ENCODE measurements at places on chromosomes 12 and 14.
A peak's percentile ranks its signal among the peaks of the same experiment; 100 is the strongest.

- no peak for DNase-seq
Measured at GRCh38 chr12:25121916-25122315, 73.0 kb downstream of the DNAI7 start.

GRCh38 chr12:20486233-20486632 lies 117.9 kb downstream of the PDE3A start:
- no peak for DNase-seq

- no peak for DNase-seq
Measured at GRCh38 chr14:75866970-75867369, 114.8 kb downstream of the TGFB3 start.

DNA sequence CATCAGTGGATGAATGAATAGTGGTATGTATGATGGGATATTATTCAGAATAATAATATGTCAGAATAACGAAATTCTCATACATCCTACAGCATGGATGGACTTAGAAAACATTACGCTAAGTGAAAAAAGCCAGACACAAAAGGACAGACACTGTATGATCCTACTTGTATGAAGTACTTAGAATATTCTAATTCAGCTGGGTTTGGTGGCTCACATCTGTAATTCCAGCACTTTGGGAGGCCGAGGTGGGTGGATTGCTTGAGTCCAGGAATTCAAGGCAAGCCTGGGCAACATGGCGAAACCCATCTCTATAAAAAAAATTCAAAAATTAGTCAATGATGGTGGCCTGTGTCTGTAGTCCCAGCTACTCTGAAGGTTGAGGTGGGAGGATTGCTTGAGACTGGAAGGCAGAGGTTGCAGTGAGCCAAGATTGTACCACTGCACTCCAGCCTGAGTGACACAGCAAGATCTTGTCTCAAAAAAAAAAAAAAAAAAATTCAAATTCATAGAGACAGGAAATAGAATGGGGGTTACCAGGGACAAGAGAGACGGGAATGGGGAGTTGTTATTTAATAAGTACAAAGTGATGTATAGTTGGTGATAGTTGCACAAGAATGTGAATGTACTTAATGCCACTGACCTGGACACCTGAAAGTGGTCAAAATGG lies 132.3 kb downstream of the CHST11 start:
- DNase-seq: no peak

DNA sequence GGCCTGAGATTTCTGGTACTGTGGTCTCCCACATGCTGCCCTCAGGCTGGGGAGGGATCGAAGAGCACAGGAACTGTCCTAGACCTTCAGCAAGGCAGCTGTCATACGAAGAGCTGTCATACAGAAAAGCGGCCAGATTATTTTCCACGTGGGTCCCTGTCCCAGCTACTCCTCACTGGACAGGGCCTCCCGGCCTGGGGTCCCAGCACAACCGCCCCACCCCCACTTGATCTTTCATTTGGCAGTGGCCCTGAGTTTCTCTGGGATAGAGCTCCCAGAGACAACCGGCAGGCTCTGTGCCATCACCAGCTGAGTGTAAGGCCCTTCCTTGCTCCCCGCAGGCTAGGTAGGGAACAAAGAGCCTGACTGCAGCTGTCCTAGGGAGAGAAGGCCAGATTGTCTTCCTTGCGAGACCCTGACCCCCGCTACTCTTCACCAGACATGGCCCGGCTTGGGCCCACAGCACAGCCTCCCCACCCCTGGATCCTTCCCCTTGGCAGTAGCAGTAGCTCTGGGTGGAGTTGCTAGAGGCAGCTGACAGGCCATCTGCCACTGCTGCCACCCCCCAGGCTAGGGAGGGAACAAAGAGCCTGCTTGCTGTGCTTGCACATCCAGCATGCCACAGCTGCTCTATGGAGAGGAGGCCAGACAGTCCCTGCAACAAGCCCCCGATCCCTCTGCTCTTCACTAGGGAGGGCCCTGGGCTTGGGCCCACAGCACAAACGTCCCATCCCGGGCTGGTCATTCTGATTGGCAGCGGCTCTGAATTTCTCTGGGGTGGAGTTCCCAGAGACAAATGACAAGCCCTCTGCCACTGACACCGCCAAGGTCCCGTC lies 3.1 kb upstream of the OR4N2 start:
- DNase-seq: no peak

DNA sequence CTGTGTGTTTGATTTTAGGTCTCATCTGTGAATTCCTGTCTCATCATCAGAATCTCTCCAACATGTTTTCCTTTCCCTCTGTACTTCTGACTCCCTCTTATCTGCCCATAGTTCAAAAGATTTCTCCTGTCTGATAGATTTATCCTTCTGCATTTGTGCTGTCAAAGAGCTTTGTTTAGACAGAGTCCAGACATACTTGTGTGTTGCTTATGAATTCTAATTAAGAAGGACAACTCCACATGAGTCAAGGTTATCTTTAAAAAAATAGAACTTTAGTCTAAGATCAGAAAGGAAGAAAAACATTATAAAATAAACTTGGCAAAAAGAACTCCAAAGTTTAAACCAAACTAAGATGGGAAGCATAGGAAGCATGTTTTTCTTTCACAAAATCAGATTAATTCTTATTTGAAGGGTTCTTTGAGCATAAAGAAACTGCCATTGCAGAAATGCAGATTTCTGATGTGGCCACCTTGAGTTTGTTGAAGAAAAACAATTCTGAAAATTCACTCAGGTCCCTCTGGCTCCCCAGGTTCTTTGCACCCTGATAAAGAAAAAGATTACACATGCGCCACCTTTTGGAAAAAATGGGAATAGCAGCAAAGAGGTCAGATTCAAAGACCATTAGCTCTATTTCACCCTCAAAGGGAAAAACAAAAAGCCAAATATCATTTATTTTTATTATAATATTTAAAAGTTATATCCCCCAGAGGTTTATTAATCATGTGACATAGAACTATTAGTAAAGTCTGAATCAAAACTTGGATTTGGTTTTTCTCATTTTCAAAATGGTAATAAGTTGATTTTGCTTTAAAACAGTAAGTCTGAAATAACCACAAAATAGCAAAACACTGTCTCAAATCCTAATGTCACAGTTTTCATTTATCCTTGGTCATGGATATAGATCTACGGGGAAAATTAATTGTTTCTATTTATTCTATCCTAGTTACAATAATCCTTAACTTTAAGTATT lies 143.7 kb upstream of the DCN start:
- peak; percentile 4 for DNase-seq

DNA sequence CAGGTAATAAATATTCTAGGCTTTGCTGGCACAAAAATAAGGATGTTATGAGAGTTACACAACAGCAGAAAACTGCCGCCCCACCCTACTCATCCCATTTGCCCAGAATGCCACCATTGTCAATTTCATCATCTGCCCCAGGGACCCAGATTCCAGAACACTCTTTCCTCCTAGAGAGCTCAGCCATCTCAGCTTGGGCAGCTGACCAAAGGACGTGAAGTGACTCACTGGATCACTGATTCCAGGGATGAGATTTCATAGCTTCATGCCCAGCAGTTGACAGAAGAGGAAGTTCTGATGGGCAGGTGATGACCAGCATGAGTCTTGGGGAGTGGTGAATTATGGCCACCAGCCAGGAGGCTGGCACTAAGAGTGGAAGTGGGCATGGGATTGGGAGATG lies 450.3 kb downstream of the RMST start:
- DNase-seq: no peak

DNA sequence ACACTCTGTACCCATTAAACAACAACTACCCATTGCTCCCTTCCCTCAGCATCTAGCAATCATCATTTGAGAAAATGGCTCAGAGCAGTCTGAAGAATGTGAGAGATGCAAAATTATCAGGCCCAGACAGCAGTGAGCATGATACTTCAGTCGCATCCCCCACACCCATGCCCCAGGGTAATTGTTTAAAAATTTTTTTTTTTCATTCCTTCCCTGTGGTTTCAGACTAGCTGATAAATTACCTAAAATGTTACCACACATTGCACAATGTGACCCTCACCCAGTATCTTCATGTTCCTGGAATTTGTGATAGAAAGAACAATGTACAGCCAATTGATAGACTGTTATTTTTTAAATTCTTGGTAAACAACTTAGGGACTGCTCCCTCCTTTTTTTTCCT lies 11.3 kb upstream of the USP15 start:
- no peak for DNase-seq

DNA sequence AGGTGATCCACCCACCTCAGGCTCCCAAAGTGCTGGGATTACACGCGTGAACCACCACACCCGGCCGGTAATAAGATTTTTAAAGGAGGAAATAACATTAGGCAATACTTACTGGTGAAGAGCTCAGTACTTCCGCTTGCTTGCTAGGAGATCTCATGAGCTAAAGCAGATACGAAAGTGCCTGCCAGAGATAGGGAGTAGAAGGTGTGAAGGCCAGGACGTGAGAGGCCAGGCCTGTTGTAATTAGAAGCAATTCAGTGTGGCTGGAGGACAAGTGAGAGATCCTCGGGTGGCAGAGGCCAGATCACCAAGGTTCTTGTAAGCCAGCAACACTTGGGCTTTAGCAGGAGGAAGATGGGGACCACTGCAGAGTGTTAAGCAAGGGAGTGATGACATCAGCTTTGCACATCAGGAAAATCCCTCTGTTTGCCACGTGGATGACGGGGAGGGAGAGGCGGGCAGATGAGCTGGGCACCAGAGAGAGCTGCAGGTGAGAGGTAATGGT lies 7.6 kb downstream of the TECPR2 start:
- peak; percentile 15 for DNase-seq

DNA sequence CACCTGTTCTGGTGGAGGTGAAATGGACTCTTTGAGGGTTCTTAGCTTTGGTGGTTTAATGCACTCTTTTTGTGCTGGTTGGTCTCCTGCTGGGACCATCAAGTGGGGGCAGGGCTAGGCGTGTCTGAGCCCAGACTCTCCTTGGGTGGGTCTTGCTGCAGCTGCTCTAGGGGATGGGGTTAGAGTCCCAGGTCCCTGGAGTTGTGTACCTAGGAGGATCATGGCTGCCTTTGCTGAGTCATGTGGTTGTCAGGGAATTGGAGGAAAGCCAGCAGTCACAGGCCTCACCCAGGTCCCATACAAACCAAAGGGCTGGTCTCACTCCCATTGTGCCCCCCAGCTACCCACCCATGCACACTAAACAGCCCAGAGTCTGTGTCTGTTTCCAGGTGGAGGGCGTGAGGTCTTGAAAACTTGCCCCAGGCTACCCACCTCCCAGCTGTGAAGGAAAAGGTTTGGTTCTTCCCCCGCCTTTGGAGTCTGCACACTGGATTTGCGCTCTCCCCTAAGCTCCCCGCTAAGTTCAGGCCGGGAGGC lies 387.7 kb downstream of the TMTC2 start:
- no peak for DNase-seq

DNA sequence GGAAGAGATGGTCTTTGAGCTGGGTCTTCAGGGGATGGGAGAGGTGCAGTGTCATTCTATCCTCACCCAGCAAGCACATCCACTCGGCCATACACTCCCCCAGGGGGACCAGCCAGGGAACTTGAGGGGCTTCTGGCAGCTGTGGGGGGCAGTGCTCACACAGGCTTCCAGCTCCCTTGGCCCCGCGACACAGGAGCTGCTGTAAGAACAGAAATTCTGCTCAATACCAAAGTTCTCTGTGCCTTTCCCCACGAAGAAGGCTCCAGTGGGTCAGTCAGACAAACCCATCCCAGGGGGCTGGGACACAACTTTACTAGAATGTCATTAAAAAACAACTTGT lies 289.1 kb upstream of the RTL1 start:
- DNase-seq: no peak

GRCh38 chr12:43309959-43310358 lies 242.0 kb downstream of the ADAMTS20 start:
- no peak for DNase-seq

DNA sequence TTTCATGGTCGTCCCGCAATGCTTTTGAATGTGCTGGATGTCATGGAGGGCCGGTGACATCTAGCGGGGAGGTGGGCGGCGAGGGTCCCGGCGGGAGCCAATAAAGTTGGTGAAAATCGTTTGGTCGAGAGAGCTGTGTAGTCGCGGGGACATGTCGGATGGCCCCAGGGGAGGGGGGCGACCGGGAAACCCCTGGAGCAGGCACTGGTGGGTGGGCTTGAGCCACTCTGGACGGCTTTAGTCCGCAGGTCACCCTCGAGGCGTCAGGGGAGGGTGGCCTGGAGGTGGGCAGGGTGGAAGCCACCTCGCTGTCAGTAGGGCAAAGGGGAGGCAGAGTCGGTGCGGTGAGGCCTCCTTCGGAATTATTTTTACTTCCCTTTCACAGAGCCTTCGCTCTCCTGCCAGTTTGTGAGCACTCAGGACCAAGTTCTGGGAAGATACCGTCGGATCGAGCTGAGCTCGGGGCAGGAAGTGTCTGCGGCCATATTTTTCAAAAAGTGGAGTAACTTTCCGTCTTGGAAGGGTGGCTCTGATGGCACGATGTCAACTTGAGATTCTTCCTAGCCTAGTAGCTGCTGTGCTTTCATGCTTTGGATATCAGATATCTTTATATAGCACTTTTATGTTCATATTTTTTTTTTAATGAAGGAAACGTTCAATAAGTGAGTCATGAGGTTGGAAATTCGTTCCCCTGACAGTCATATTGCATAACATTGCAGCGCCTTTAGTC lies 28.2 kb downstream of the WBP11 start:
- peak; percentile 15 for DNase-seq

- no peak for DNase-seq
Measured at GRCh38 chr12:77349689-77350370, 284.5 kb upstream of the E2F7 start.

DNA sequence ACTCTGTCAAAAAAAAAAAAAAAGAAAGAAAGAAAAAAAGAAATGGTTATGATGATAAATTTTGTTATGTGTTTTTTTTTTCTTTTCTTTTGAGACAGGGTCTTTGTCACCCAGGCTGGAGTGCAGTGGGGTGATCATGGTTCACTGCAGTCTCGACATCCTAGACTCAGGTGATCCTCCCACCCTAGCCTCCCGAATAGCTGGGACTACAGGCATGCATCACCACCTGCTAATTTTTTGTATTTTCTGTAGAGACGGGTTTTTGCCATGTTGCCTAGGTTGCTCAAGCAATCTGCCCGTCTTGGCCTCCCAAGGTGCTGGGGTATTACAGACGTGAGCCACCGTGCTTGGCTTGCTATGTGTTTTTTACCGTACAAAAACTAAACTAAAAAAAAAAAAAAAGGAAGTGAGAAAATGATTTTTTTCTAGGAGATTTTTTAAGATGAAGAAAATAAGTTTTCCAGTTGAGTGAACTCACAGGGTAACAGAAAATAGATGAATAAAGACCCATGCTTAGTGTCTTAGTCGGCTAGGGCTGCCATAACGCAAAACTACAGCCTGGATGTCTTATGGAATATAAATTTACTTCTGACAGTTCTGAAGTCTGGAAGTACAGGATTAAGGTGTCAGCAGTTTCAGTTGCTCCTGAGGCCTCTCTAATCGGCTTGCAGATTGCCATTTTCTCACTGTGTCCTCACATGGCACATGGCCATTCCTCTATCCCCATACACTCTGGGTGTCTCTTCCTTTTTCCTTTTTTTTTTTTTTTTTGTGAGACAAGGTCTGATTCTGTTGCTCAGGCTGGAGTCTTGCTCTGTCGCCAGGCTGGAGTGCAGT lies 13.2 kb upstream of the APOF start:
- DNase-seq: peak; percentile 57

GRCh38 chr12:72330784-72331183 lies 58.6 kb downstream of the TRHDE start:
- DNase-seq: no peak

- DNase-seq: no peak
Measured at GRCh38 chr12:29207120-29207519, 58.0 kb downstream of the FAR2 start.

GRCh38 chr12:123040106-123040505 lies 59.6 kb downstream of the ARL6IP4 start:
- DNase-seq: no peak

- no peak for DNase-seq
Measured at GRCh38 chr12:92519284-92519683, 183.5 kb upstream of the PLEKHG7 start.

GRCh38 chr12:52338241-52338960 lies 17.2 kb upstream of the KRT83 start:
- DNase-seq: no peak

- DNase-seq: no peak
Measured at GRCh38 chr12:27031531-27031930, 9.2 kb downstream of the MED21 start.

All from CD4-positive, alpha-beta T cell treated with Interferon alpha-2 for 1 hour (primary cell).